ENCODE measurements at places on chromosomes 5 and 9.

- DNase-seq, result no peak
These were observed 229.0 kb downstream of the ROR2 start for GRCh38 chr9:91720751-91721705.

GRCh38 chr5:74325866-74326265, 314.7 kb downstream of the ENC1 start:
- DNase-seq, result no peak

DNA sequence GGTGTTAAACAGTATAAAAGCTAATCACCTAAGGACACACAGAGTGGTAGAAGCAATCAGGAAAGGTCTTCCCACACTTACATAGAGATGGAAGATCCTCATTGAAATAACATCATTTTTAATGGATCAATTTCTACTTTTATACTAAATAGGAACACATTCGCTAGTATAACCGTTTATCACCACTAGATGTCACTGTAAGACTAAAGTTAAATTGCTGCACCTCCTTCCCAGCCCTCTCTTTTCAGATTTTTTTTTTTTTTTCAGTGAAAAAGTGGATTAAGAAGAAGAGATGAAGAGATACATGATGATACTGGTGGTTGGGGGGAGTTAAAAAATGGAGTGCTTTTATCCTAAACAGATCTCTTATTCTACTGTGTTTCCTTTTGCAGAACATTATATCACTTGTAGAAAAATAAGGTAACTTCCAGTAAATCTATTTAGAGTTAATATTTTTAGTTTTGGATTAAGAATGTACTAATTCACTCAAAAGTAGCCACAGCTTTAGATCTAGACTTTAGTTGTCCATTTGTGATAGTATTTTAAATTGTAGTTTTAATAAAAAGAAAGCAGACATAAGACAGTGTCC, 116.9 kb upstream of the ARRDC3 start:
- DNase-seq, result peak; percentile 45

GRCh38 chr9:8486095-8486494, 686.5 kb upstream of the DMAC1 start:
- DNase-seq, result peak; percentile 41

DNA sequence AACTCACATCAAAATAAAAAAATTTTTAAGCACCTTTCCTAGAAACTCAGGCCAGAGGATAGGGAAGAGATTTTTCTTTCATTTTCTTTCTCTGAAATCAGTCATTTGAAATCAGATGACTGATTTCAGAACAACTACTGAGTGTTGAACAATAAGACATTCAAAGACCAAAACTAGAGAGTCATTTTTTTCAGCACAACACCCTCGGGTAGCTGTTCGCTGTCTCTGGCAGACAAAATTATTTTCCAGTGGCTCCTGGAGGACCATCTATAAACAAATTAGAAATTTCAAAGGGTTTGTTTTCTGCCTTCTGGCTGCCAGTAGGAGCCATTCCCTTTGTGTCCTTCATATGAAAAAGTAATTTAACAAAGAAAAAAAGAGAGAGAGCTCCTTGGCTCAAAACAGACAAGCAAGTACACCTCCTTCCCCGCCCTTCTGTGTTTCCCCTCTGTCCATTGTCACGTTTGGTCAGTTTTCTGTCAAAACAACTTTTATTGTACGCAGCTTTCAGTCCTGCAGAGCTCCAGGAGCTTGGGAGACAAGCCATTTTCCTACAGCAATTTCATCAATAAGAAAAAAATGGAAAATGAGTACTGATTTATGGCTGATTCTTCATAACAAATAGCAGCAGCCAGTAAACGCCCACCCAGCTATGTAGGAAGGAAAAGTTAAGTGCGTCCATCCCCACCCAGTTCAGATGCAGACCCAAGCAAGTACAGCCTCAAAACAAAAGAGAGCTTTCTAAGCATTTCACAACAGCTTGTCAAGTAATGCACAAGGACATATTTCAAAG, 405.2 kb downstream of the ZNF608 start:
- no peak for DNase-seq

- DNase-seq, result no peak
These were observed 160.6 kb downstream of the NFIB start for GRCh38 chr9:14153310-14153720.

DNA sequence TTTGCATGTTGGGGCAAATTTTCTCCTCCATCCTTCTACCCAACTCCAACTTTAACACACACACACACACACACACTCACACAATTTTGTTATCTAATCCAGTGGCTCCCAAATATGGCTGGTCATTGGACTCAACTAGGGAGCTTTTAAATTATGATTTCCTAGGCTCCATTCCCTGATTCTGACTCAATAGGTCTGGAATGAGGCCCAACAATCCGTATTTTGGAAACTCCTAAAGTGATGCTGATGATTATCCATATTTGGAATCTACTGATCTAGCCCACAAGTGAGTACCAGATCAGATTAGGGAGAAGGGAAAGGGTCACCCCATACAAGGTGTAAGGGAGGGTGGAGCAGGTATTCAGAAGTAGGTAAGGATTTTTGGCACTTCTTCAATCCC, 309.7 kb downstream of the TLE1 start:
- DNase-seq, result no peak

DNA sequence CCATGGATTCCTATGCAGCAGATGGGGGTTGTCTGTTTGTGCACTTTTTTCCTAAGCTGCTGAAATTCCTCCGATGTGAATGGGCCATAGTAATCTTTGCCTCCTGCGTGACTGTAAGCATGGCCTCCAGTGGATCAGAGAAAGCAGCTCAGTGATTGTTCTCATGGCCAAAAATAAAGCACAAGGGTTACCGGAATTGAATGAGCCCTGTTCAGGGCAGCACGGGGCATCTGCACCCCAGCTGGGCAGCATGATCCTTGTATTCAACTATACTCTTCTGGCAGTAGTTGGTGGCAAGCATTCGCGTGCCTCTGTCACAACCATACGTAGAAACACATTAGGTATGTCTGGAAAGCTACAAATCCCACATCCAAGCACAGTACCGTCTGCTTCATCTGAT, 193.9 kb downstream of the RORB start:
- no peak for DNase-seq

DNA sequence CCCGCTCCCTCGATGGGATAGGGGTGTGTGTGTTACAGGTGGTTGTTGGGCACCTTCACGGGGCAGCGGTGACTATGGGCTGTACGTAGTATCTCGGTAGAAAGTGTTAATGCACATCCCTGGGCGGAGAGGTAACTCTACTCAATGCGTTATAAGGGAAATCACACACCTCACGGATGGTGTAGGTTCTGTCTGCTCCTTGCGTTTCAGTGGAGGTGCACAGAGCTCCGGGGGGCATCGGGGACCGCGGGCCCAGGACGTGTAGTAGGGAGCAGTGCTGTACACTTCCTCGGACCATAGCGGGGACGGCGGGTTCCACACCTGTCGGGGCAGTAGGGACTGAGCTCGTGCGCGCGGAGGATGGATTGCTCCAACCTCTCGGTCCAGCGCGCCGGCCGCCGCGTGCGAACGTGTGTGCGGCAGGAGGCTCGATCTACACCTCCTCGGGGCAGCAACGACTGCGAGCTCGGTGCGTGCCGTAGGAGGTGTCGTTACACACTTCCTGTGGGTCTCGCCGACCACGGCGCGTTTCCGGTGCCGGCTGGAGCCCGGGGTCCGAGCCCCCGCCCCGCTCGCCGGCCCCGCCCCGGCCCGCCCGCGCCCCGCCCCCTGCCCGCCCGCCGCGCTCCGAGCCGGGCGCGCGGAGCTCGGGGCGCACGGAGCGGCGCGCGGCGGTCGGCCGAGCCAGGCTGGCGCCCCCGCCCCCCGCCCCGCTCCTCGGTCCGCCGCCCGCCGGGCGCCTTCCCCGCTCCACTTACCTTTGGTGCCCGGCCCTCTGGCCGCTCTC, at the start of gene KIAA1958:
Gene KIAA1958 (plus strand): TSS at position 607 of the 787 bp plus-strand sequence. CDS start 87,254 bp downstream, outside the sequence.
- peak; percentile 82 for DNase-seq
